GM13977 (cell line): ENCODE measurements at places on chromosomes 12 and 14.

DNA sequence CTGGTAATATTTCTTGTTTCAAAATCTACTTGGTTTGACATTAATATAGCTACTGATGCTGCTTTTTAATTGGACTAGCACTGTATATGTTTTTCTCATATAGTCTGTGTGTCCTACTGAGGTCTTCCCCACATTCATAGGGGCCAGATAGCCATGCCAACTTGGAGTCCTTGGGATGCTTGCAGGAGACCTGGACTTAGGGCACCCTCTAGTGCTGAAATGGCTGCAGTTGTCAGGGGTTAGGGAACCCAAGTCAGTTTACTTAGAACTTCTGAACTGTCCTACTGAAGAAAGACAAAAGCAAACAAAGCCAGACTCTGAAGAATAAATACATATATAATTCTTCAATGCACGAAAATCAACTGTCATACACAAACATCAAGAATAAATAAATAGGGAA, 279.9 kb upstream of the SYT1 start:
- no peak for DNase-seq

- DNase-seq = no peak
Observed at GRCh38 chr12:122932207-122932606, 34.1 kb downstream of the ABCB9 start.

DNA sequence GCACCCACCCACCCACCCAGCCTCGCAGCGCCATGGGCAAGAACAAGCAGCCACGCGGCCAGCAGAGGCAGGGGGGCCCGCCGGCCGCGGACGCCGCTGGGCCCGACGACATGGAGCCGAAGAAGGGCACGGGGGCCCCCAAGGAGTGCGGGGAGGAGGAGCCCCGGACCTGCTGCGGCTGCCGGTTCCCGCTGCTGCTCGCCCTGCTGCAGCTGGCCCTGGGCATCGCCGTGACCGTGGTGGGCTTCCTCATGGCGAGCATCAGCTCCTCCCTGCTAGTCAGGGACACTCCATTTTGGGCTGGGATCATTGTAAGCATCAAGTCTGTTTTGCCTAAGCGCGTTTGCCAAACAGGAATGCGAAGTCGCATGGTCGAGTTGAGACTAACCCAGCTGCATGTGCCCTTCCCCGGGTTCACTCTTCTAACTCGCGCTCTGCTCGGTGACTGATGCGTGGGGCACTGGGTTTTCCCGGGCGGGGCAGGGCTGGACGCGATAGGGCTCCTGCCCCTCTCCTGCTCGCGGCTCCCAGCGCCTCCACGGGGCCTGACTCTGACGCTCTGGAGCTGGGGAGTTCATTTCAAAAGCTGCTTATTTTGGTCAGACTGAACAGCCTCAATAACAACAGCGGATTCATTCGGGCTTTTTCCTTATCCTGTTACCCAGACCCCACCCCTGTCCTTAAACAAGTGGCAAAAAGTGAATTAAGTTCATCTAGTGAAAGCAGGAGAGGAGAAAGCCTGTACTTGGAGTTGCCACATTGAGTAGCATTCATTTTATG, 458 bp downstream of the SSPN start:
- peak; percentile 30 for DNase-seq

DNA sequence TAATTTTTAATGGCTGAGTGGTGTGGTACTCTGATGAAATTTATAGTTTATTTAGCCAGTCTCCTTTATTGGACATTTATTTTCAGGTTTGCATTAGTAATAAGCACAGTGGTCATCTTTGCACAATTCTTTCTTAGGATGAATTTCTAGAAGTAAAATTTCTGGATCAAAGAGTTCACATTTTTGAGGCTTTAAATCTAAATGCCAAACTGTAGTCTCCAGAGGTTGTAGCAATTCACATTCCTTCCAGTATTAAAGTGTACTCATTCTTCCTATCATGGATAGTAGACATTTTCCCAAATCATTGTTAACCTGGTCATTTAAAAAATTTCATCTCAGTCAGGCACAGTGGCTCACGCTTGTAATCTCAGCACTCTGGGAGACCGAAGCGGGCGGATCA, 24.8 kb downstream of the SLC39A9 start:
- no peak for DNase-seq

- DNase-seq = no peak
Observed at GRCh38 chr12:574475-575128, 88.6 kb downstream of the NINJ2 start.

- peak; percentile 78 for DNase-seq
Observed at GRCh38 chr14:20609215-20610001, 18.2 kb upstream of the RNASE12 start.

DNA sequence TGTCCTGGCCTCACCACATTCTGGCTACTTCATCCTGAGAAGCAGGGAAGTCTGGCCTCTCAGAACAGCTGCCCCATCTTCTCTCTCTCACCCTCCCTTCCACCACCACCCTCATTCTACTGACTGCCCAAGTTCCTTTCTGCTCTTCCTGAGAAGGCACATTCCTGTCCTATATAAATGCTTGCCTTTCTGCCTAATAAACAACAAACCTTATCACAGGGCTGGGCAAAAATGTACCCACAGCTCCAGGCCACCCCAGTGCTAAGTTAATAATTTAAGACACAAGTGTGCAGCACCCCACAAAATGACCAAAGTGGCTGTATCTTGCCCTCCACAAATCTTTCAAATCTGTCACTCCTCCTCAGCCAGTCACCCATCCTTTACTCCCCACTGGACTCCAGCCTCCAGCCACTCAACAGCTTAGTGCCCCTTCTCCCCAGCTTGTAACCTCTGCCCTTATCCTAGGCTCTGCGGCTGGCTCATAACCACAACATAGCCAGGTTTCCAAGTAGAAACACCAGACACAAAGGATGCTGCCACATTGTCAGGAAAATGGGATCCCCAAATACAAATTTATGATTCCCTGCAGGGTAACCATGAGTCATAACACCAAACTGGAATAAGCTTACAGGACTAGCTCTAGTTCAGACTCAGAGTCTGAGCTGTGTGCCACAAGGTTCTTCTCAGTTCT, 15.0 kb downstream of the OXA1L start:
- no peak for DNase-seq

DNA sequence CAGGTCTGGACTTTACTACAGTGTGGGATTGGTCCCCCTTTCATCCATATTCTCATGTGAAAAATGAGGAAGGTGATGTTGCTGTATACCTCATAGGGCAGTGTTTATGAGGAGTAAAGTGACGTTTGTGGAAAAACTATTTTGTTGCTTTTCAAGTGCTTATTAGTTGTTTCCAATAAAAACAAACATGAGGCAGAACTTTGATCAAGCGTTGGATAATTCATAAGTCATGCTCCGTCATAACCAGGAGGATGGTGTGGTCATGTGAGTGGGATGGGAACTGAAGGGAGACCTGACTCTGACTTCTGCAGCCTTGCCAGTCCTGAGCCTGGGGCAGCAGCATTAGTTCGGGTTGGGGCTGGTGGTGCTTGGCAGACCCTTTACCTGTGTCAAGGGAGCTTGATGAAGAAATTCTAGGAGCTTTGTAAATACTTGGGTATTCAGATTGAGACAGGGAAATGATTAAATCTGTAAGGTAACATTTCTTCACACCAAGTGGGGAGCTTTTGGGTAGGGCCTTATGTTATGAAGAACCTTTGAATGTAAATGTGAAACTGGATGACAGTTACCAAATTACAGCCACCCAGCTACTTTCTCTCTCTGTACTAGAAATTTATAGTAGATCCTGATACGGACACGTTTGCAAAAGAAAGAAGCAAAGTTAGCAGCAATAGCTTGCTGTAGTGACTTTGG, 462.4 kb upstream of the RGS6 start:
- peak; percentile 33 for DNase-seq

- no peak for DNase-seq
Observed at GRCh38 chr14:104542871-104543830, 36.4 kb upstream of the C14orf180 start.

GRCh38 chr14:88023658-88024187, 18.8 kb downstream of the GPR65 start:
- DNase-seq = no peak

DNA sequence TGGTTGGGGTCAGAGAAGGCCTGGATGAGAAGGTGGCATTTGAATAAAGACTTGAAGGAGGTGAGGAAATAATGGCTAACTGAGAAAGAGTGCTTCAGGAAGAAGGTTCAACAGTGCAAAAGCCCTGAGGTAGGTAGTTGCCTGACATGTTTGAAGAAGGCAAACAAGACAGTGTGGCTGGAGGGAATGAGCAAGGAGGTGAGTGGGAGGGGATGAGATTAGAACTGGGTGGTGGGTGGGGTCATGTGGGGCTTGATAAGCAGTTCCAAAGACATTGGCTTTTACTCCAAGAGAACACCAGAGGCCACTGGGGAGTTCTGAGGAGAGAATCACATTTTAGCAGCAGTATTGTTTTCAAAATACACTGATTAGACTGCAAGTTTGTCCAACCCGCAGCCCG, 50.5 kb downstream of the HSPB8 start:
- DNase-seq = no peak

- no peak for DNase-seq
Observed at GRCh38 chr12:114190971-114191370, 215.0 kb downstream of the TBX5 start.

DNA sequence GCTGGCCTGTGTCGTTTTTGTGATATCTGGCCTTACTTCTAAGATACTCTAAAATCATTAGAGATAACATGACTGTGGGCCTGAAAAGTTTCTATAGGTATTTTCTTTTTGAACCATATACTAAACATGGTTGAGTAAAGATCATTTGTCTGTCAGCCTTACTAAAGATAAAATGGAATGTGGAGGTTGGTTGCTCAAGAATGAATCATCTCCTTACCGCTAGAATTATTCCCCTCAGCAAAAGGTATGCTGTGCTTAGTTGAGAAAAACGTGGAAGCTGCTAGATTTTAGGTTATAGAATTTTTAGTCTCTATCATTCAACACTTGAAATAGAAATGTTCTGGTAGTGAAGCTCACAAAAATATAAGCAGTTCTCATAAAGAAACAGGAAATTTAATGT, 407.3 kb downstream of the AEBP2 start:
- no peak for DNase-seq

DNA sequence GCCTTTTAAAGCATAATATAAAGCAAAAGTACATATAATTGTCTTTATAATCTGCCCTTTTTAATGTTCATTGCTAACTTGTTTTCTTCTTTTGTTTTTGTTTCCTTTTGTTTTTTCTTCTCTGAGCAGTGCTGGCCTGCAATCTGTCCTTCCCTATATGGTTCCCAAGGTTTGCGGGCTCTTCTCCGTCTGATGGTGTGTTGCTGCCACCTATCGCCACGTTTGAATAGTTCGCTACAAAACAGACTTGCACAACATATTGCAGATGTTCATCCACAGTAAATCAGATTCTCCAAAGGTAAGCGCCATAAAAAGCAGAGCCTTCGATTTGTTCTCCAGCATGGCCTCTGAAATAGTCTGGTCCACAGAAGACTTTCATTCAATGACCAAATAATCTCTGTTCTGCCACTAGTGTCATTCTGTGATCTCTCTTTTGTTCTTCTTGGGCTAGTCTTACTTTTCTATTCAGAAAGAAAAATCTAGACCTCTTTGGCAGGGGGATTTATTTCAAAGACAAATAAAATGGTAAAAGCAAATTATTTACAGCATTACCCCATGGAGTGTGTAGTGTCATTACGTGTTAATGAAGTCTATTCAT, 33.5 kb downstream of the C12orf50 start:
- DNase-seq = peak; percentile 27

- DNase-seq = peak; percentile 44
Observed at GRCh38 chr14:39266525-39266870, 32.8 kb downstream of the MIA2 start.
